NCI-H748 treated with DMSO at 0.1 percent for 48 hours (cell line): ENCODE measurements at places on chromosomes 1 and 21.

- DNase-seq, result no peak
Measured at GRCh38 chr1:116104667-116105066, 6.5 kb upstream of the MAB21L3 start.

DNA sequence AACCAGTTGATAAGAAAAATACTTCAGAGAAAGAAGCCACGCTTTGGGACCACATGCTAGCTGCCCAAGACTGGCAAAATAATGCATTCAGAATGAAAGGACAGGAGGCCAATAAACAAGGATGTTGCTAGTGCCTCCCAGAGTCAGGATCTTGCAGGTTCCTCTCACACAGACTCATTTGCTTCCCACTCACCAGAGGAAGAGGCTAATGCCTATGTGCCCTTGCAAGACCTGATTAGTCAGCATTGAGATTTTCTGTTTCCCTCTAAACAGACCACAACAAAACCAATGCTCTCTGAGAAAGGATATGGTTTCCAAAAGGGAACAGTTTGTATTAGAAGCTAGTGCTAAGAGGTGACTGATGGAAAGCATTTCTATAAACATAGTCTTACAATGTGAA is 85.7 kb downstream of the NRDC start:
- DNase-seq, result no peak

DNA sequence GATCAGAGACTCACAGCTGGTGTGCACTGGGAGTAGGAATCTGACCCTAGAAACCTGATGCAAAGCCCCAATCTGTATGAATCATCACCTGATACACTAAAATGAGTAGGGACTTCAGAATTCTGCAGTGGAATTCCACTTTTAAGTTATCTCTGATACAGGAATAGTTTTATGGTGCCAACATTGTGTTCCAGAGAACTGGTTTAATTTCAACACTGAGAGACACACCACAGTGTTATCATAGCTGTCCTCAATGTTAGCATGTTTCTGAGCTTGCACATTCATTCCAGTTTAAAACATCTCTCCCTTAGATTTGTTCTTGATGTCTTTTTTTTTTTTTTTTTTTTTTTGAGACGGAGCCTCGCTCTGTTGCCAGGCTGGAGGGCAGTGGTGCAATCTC is 7.1 kb downstream of the UTS2 start:
- DNase-seq, result no peak

DNA sequence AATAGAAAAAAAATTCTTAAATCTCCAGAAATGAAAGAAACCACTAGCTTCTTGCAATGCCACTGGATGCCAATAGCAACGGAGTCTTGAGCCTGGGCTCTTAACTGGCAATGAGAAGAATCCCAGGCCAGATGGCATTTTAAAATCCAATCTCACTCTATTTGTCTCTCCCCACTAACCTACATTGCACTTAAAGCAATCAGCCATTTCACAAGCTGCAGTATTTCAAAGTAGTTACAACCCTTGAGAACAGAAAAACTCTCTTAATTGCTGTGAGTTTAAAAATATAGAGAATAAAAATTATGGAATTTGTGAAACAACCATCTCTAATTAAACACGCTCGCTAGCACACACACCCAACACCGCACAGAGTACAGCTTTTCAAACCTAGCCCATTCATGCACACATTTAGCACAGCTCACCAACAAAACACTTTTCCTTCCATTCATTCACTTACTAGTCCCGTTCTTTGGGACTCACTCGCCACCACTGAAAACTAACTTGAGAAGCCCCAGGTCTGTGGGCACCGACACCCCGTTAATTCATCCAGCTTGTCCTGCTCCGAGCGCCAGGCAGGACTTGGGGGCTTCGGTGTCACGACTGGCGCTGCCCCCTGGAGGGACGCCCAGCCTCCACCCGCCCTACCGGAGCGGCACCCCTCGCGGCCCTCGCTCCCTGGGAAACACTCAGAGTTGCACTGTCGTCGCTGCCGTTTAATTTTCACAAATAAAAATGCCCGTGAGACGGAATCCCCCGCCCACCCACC is 1.0 kb downstream of the DDAH1 start:
- peak; percentile 8 for DNase-seq

- no peak for DNase-seq
Measured at GRCh38 chr1:168279253-168279652, 1.4 kb upstream of the TBX19 start.

- no peak for DNase-seq
Measured at GRCh38 chr1:198030682-198031081, 113.5 kb downstream of the LHX9 start.

GRCh38 chr1:58927041-58927721 is 143.3 kb upstream of the JUN start:
- DNase-seq, result no peak

DNA sequence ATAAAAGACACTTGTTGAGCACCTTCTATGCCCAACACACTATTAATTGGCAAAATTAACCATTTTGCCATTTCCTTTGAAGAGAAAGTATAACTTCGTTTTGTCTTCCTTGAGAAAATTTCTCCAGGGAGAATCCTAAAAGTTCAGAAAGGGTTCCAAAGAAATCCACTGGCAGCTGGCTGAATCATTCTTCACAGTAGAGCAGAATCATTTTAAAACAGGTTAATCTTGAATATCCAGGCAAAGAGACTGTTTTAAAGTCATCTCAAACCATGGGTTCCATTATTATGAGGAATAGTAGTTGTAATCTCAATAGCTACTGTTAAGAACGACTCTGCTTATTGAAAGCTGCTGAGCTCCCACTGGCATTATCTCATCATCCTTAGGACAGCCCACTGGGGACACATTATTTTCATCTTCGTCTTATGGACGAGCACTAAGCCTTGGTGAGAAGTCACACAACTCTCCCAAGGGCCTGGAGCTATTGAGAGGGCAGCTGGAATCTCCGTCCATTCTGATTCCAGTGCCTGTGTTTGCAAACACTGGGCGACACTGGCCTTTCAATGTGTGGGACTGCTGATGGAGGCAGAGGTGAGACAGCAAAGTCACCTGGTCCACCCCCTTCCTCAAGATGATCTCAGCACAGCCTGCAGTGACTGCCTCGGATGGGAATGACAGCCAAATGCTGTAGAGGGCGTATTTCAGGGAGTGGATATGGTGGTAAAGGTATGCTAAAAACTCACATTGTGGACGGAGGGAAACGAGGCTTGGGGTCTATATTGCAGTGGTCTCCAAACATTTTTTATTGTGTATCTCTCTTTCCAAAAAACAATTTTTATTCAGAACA is 15.3 kb upstream of the PGBD5 start:
- DNase-seq, result no peak

GRCh38 chr1:216111842-216112241 is 311.4 kb downstream of the USH2A start:
- no peak for DNase-seq

DNA sequence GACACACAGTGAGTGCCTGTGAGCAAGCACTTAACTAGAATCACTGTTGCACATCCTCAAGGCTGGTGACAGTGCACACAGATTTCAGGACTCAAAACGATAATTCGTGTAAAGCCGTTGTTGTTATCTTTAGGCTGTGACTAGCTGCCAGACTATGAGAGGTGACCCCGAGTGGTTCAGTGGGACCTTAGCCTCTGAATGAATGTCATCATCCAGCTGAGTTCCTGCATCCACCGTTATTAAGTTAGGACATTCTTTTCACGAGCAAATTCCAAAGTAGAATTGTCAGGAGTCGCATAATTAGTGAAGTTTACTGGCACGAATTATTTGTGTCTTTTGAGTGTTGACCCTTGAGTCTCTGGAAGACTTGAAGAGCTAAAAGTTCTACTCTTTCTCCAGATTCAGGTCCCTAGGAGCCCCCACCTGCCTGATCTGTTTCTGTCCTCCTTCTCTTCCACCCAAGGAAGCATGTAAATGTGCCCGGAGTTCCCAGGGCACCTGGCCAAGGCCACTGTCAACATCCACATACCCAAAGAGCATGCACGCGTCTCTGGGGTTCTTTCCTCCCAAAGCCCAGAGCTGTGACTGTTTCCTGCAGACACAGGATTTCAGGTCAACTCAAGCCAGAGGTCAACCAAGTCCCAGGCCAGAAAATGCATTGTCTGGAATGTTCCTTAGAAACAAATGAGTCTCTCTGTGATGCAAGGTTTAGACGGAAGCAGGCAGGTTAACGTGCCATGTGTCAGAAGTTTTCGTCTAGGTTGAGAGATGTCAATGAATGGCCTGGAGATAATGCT is 207.2 kb downstream of the TOMM20 start:
- DNase-seq, result no peak

DNA sequence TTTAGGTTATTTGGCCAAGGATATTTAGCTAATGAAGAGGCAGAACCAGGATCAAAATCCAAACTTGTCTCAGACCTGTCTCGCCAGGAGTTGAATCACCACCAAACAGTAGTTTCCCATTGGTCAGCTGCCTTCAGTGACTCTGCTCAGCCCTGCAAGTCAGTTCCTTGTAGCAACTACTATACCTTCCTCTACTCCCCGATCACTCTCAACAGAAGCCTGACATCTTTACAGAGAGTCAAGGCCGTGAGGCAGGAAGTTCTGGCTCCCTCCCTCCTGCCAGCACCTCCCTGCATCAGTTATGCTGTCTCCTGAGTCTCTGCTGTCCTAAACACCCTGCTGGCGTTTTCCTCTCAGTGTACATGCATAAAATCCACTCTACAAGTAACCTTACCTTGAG is 13.2 kb downstream of the PSMD4 start:
- no peak for DNase-seq

DNA sequence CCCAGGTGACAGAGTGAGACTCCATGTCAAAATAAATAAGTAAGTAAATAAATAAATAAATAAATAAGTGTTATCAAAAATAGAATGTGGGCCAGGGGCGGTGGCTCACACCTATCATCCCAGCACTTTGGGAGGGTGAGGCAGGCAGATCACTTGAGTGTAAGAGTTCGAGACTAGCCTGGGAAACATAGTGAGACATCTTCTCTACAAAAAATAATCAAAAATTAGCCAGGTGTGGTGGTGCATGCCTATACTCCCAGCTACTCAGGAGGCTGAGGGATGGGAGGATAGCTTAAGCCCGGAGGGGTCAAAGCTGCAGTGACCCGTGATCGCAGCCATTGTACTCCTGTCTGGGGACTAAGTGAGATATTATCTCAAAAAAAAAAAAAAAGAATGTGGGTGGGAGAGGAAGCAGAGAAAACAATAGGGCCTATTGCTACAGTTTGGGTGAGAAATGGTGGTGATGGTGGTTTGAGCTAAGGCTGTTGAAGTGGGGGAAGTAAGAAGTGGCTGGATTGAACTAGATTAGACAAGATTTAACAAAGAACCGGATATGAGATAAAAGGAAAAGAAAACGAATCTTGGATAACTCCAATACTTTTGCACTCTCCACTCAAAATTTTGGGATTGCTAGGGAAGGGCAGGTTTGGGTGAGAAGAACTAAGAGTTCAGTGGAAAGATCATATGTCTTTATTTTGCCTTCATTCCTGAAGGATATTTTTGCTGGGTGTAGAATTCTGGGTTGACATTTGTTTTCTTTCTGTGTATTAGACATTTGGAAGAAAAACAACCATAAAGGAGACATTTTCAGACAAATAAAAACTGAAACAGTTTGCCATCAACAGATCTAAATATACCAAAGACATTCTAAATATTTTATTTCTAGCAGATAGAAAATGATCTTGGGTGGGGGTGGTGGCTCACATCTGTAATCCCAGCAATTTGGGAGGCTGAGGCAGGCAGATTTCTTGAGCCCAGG is 57.1 kb upstream of the SPOCD1 start:
- no peak for DNase-seq

- no peak for DNase-seq
Measured at GRCh38 chr21:41560661-41561158, 52.8 kb upstream of the TMPRSS2 start.

GRCh38 chr1:245694753-245695195 is 540.0 kb downstream of the KIF26B start:
- no peak for DNase-seq

- no peak for DNase-seq
Measured at GRCh38 chr1:233907151-233907550, 2.7 kb downstream of the SLC35F3 start.

DNA sequence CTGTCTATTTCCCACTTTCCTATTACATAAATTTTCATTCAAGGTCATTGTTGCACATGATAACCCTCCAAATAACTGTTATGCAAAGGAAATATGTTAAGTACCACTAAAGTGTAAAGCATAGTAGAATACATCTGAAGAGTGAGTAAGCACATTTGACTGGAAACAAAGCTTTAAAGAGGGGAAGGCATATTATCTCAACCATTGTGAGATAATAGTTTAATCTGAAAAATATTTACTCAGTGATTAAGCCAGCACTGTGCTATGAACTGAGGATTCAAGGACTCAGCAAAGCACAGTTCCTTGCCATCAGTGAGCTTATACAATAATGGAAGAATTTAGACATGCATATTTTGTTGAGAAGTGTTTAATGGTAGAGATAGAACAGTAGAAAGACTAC is 127.4 kb downstream of the HMCN1 start:
- peak; percentile 35 for DNase-seq

DNA sequence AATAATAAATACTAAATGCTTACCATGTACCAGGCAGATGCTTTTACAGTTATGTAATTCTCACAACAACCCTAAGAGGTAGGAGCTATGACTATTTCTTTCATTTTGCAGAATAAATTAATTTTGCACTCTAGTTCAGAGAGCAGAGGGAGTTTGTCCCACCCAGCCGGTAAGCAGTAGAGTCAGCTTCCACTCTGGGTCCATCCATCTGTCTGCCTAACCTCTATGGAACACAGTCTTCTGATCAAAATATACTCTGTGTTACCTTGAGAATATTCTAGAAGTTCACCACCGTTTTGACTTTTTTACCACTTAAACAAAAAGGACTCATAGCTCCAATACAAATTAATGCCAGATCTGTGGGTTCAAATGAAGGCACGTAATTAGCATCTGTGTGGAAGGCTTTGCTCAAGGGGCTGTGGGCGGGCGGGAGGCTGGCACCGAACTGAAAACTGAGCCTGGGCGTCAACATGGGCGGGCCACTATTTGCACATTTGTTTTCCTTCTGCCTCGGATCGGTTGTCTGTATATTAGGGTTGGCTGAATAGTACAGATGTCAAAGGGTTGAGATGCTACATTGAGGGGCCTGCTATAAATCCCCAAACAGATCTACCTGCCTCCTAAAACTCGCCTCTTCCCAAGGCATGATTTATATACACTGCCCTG is 33.1 kb upstream of the LMO4 start:
- peak; percentile 2 for DNase-seq

GRCh38 chr1:29864431-29865022 is 628.2 kb downstream of the PTPRU start:
- no peak for DNase-seq

GRCh38 chr1:36411674-36412648 is 14.3 kb upstream of the LSM10 start:
- peak; percentile 3 for DNase-seq

DNA sequence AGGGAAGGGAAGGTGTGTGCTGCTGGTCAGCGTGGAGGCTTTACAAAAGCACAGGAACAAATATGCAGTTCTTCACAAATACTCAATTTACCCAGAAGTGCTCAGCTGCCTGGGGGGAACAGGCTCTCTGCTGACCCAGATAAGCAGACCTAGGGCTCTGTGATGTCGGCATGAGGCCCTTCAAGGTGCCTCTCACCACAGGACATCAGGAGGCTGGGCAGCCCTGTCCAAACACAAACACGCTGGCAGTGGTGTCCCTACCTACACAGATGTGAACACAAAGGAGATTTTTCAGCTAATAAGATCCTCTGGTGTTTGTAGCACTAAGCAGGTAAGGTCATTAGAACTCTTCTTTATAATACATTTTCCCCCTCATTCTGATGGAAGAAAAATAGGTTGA is 243.0 kb upstream of the PROX1 start:
- no peak for DNase-seq

GRCh38 chr1:96688767-96689166 is 32.8 kb upstream of the PTBP2 start:
- no peak for DNase-seq

- DNase-seq, result peak; percentile 95
Measured at GRCh38 chr1:43836267-43836951, 97.2 kb upstream of the ARTN start.
